ENCODE measurements at places on chromosomes 7 and 10. TPM values are rescaled to one million over a fixed set of nuclear protein-coding genes. Genes with fewer than 3 reads are reported as not detected.

Gene FEZF1
- not detected for total RNA-seq

Gene PRKG1
- total RNA-seq, result 52.4 TPM

Gene ADAMTS14
- 15.6 TPM for total RNA-seq

Gene HOXA13
- total RNA-seq, result not detected

Gene TNPO3
- total RNA-seq, result 86.5 TPM

Gene PTCD1
- 6.7 TPM for total RNA-seq

Gene CFTR
- under 0.01 TPM for total RNA-seq

Gene IL15RA
- 3.0 TPM for total RNA-seq

Gene ALOX5
- not detected for total RNA-seq

Gene AKR1B15
- total RNA-seq, result not detected

Gene GARIN1A
- 2.4 TPM for total RNA-seq

Data from hair follicle dermal papilla cell (primary cell).